ENCODE measurements at places on chromosomes 3 and 15.

DNA sequence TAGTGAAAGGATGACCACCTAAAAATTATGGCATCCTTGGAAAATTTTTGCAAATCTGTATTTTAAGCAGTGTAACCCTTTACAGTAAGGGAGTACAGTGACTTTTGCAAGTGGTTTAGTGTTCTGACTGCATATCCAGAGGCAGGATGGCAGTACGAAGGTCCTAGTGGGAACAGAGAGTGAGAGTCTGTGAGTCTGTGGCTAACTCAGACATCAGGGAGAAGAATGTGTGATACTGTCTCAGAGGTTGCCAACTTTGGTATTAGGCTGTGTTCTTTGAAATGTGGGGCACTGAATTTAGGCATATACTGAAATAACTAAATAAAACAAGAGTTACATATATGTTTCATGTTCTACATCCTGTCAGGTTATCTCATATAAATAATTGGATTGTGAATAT, 25.7 kb downstream of the PRKCI start:
- DNase-seq = no peak

- no peak for DNase-seq
These were observed 101.9 kb downstream of the KLHL25 start for GRCh38 chr15:85692873-85693272.

DNA sequence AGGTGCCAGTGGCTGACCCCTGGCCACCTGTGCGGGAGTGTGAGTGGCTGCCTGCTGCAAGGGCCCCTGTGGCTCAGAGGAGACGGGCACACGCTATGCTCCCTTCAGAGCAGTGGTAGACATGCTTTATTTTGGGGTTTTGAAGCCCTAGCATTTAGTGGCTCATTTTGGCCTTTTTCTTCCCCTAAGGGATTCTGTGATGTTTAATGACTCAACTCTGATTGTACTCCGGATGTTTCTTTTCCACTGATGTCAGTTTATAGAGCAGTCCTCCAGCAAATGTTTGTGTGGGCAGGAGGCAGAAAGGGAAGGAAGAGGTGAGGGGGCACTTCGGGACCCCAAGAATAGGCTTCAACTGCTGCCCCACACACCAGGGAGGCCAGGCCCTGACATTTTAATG, 288.9 kb upstream of the C2CD4B start:
- no peak for DNase-seq

GRCh38 chr3:69524816-69525215, 138.9 kb upstream of the FRMD4B start:
- no peak for DNase-seq

- no peak for DNase-seq
These were observed 76.0 kb upstream of the TSC22D2 start for GRCh38 chr3:150331978-150332568.

DNA sequence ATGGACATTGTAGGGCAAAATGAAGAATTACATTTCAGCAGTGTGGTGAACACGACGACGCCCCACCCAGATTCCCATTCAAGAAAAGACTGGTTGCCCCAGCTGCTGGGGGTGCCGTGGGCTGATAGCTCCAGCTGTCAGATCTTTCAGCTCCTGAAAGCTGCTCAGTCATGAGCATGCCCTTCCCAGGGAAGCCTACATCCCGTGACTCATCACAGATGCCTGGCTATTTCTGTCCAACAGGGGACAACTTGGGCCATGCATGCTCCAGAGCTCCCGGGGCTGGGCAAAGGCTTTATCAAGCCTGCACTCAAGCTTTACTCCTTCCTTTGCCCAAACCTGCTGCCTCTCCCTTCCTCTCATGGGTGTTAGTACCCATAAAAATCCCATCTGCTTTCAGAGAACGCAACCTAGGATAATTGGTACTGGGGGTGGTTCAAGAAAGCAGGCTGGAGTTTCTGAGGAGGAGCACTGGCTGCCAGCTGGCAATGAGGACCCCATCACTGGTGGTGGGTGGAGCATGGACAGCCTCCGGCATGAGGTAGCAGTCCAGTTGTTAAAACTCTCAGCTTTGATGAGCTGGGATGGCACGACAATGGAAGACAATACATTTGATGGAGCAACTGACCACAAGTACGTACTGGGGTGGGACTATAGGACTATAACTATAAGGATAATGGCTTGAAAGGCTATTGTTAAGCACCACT, 16.4 kb upstream of the ST8SIA2 start:
- DNase-seq = no peak
